ENCODE measurements at places on chromosomes 6 and 20.

DNA sequence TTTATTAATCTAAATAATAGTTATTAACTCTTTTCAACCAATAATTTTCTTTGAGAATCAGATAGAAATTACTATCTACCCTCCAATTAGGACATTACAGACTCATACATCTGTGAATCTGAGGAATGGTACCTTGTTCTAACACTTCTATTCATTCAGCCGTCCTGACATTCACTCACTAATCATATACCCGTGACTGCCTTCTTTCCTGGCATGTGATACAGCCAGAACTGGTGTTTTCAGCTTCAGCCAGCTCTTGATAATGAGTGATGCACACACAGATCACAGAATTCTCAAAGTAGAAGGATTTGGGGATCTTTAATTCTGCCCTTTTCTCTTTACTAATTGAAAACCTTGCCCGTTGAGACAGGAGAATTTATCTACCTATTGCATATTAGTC, 499.9 kb downstream of the UTRN start:
- no peak for DNase-seq

DNA sequence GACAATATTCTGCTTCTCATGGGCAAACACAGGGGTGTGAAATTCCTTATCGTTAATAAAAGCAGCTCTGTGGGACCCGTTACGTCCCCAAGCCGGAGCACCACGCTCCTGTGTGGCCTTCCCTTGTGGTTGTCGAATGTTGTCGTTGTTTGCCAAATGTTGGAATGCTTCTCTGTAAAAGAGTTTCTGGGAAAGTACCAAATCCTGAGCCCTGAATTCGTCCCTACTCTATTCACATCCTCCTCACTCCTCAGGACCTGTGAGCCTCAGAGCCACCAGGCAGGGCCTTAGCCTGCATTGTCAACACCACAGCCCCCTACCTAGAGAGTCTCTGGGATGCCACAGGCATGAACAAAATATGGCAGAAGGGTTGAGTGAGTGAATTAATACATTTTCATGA, 64.0 kb downstream of the THBS2 start:
- no peak for DNase-seq

DNA sequence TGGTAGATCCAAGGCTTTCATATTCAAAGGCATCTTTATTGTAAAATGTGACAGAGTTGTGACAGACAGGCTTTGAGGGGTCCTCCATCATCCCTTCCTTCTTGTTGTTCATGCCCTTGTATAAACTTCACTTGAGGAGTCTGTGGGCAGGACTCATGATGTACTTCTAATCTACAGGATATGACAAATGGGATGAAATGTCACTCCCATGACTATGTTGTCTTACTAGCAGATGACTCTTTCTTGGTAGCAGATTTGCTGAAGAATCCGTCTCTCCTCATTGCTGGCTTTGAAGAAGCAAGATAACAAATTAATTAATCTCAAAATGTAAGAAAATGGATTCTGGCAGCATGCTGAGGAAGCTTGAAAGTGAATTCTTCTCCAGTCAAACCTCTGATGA, 566.1 kb downstream of the TFAP2B start:
- no peak for DNase-seq

DNA sequence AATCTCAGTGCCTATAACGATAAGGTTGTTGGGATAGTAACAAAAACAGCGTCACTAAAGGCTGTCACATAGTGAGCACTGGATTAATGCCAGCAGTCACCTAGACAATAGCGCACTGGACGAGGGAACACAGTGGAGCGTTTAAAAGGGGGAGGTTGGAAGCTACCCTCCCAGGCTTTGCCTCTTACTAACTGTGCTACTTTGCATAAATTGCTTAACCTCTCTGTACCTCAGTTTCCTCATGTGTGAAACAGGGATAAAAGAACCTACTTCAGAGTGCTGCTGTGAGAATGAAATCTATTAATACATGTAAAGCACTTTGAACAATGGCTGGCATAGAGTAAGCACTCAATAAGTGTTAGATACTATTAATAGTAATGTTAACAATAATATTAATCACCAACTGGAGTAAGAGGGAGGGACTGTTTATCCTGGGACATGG, 10.5 kb downstream of the BCL2L1 start:
- DNase-seq, result no peak

GRCh38 chr6:168506460-168506859, 65.5 kb downstream of the SMOC2 start:
- no peak for DNase-seq

DNA sequence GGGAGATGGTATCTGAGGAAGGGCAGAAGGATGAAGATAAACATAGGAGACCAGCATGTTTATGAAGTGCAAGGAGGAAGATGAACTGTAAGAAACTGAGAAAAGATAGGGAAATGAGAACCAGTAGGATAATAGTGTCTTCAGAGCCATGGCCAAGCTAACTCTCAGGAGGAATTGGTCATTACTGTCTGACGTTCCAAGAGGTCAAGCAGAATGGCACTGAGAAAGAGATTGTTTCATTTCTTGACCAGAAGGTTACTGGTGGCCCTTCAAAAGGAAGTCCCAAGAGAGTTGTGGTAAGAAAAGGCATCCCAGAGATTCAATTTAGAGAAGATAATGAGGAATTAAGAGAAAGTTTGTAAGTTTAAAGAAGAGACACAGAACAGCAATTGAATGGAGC, 47.5 kb downstream of the EYA4 start:
- DNase-seq, result no peak

- no peak for DNase-seq
Measured at GRCh38 chr6:5457983-5458683, 196.8 kb downstream of the FARS2 start.

GRCh38 chr20:47499053-47499452, 2.6 kb upstream of the NCOA3 start:
- DNase-seq, result no peak

GRCh38 chr20:44006578-44006977, 91.9 kb downstream of the TOX2 start:
- no peak for DNase-seq

DNA sequence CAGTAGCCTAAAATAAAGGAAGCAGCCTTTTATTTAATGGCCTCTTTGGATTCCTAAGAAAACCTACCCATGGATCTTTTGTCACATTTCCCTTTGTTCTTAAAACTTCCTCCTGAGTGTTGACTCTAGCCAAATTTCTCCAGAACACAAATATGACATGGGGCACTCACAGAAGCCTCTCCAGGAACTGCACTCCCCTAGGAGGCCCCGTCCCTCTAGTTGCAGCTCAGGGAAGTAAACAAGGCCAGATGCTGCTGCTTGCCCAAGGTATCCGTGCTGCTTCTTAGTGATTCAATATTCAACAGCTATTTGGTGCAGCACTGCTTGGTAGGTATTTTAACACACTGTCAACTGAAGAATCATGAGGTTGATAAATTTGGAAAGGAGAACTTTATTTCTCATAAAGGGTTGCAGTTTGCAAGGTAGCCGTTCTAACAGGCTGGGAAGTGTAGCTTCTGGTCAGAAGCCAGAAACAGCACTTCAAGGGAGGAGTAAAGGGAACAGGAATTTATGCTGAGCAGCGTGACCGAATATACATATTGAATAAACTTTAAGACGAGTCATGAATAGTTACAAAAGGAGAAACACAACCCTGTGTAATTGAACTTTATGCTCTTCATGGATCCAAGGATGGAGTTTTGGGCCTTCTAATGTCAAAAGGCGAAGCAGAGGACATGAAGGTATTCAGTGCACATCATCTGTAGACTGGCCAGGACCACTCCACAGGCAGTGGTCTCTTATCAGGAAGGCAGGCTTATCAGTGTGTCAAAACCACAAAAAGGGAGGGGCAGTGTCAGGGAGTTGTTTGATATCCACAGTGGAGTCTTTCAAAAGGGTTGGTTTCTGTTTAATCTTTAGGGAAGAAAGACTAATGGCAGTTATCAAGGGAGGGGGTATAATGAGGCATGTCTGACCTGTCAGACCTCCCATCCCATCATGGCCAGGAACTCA, 63.3 kb downstream of the CD24 start:
- no peak for DNase-seq

GRCh38 chr20:37185686-37186085, 6.3 kb upstream of the MROH8 start:
- DNase-seq, result no peak

DNA sequence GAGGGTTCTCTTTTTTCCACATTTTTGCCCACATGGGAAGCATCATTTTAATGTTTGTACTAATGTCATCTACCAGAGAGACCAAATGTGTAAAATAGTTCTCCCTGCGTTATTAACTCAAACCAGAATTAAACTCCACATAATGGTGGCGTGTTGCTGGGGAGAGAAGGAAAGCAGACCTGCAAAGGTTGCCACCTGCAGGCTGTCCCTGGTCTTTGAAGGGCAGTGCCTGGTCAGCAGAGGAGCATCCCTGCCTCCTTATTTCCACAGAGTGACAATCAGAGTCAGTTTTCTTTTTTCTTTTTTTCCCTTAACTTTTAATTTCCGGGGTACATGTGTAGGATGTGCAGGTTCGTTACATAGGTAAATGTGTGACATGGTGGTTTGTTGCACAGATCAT, 214.5 kb downstream of the TBX18 start:
- no peak for DNase-seq

DNA sequence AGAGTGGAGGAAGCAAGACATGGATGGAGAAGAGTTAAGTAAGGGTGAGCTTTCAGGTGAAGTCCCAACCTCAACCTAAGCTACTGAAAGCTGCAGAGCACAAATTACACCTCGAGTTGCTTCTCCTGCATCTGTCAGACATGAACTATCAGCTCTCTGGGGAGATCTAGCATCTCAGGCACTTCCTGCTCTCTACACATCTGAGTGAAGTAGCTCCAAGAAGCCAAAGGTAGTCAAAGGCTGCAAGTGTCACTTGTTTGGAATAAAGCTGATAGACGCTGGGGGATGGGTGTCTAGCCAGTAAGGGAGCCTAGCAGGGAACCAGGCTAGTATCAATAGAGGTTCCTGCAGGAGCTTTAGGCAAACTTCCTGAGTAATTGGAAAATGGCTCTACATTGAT, 228.0 kb downstream of the PLCB1 start:
- DNase-seq, result no peak

- DNase-seq, result no peak
Measured at GRCh38 chr6:49668083-49668511, 31.5 kb upstream of the RHAG start.

GRCh38 chr20:47118206-47118605, 223.6 kb downstream of the EYA2 start:
- DNase-seq, result no peak

DNA sequence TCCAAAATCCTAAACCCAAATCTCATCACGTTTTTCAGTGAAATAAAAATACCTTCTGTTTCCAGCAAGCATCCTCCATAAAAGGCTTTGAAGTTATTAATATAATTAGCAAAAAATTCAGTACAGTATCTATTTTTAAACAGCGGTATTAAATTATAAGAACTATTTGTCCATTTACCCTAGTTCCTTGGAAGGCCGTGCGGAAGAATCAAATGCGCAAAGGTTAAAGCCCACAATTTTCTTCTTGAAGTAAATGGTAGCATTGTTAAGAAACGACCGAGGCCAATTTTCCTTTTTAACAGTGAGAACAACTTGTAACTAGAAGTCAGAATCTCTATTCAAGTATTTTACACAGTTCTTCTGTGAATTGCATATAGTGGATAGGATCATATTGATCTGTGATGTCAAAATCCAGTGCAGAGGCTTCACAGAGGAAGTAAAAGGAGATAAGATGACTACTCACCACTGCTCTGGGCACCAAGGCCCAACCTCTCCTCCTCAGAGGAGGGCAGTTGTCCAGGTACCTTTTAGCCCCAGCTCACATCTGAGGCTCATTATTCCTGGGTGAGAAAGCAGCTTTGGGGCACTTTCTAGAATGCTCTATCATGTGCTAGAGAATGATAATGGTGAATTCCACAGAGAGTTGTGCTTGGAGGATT, 36.3 kb downstream of the TNFAIP3 start:
- DNase-seq, result no peak

GRCh38 chr20:34237942-34238341, 3.3 kb upstream of the ASIP start:
- DNase-seq, result no peak

- no peak for DNase-seq
Measured at GRCh38 chr20:16216914-16217230, 356.4 kb downstream of the KIF16B start.

GRCh38 chr6:132136981-132137380, 185.8 kb upstream of the CCN2 start:
- no peak for DNase-seq

GRCh38 chr20:32646486-32646885, 27.3 kb downstream of the C20orf203 start:
- no peak for DNase-seq

DNA sequence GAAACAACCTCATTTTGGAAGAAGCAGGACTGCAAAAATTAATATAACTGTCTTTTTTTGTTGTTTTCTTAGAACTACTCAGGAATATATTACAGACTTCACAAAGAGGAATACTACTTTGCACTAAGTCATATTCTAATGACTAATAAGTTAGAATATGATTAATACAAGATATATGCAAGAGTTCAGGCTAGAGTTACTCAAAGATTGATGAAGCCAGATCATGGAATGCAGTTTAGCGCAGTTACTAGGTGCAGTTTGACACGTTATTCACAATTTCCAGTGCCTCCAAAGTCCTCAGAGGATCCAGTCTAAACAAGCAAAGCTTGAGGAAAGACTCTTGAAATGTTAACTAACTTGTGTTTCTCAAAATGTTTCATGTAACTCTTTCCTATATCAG, 1.2 kb upstream of the MYCT1 start:
- DNase-seq, result no peak

GRCh38 chr6:160247457-160247883, 11.2 kb downstream of the SLC22A2 start:
- no peak for DNase-seq

DNA sequence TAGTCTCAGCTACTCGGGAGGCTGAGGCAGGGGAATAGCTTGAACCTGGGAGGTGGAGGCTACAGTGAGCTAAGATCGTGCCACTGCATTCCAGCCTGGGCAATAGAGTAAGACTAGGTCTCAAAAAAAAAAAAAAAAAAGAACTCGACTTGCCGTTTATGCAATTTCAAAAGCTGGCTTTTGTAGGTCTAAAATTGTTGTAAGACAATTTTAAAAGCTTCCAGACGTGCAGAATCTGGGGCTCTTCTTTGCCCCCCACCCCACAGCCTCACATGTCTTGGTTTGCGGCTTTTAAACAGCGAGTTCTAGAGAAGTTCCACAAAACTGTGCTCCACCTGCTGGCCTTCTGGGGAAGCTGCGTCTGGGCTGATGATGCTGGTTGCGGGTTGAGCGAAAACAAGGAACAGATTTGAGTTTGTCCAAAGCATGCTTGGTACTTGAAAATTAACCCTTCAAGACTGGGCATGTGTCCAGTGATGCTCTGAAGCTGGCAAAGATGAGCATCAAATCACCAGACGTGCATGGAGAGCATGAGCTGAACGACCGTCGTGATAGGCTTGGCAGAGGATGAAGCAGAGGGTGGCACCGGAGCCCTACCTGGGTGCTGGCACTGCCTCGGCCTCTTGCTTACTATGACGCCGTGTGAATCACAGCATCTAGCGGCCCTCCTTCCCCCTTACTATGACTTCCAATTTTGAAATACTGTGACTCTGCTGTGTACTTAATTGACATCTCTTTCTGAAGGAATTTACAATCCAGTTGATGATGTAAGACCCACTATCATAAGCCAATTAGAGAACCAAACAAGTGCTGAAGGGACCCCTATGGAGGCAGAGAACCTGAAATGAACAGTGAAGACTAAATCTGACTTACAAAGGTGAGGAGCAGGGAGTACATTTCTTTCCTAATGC, 171.4 kb downstream of the GMPR start:
- DNase-seq, result no peak

- no peak for DNase-seq
Measured at GRCh38 chr20:1320016-1320415, 8.9 kb downstream of the SDCBP2 start.
